ENCODE measurements at places on chromosomes 3 and 15.

- DNase-seq, result no peak
These were observed 14.2 kb downstream of the ARHGAP31 start for GRCh38 chr3:119308355-119308754.

DNA sequence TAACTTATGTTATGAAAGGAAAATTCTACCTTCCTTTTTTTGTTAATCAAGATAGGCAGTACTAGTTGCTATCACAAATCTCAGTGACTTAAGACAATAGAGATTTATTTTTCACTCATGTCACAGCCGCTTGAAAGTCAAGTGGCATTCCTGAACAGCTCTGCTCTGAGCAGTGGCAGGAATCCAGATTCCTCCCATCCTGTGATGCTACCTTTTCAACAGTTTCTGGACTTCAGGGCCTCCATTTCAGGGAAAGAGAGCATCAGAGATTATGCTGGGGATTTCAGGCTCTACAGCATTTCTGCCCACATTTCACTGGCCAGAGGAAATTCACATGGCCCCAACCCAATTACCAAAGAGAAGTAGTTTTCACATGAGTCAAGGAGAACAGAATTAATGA is 83.4 kb downstream of the IL1RAP start:
- no peak for DNase-seq

GRCh38 chr3:189304465-189305351 is 132.9 kb downstream of the TPRG1 start:
- DNase-seq, result peak; percentile 100

DNA sequence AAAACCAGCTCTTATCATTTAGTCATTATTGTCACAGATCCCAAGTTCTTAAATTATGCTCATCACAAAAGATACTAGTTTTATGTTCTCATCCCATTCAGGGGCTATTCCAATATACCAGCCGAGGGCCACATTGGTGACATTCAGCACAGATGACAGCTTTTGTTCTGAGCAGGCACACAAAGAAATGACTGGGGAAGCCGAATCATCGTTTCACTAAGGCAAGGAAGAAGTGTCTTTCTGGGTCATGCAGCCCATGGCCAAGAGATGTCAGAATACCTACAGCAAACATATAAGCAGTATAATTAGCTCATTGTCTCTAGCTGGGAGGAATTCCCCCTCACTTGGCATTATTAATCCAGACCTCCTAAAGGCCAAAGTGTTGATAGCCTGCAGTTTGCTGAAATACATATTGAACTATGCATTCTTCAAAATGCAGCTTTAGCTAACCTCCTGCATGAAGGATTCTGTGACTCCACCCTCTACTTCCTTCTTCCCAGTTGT is 100.2 kb downstream of the CNTN4 start:
- no peak for DNase-seq

- no peak for DNase-seq
These were observed 680.6 kb downstream of the EPHA3 start for GRCh38 chr3:89787979-89788378.

DNA sequence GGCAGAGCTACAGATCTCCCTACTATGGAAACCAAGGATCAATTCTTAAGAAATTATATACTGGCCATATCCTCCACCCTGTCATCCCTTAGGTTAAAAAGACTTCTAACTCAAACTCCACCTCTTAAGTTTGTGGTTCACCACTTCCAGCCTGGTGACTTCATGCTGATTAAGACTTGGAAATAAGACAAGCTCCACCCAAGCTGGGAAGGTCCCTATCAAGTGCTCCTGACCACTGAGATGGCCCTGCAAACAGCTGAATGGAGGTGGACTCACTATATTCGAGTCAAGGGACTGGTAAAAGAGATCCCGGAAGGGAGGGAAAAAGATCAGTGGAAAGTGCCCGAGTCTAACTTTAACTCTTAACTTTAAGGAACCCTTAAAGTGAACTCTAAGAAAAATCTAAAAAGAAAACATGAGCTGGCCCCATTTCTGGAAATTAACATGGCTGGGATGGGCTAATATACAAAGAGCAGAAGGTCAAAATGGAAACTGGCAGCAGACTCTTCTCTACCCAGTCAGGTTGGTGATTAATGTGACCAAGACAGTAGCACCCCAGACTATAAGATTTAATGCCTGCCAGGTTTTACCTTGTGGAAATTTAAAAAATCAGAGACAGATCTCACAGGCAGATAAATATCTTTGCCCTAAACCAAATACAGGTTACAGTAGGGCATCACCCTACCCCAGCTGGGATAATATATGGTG is 43.9 kb downstream of the PPCDC start:
- DNase-seq, result no peak

DNA sequence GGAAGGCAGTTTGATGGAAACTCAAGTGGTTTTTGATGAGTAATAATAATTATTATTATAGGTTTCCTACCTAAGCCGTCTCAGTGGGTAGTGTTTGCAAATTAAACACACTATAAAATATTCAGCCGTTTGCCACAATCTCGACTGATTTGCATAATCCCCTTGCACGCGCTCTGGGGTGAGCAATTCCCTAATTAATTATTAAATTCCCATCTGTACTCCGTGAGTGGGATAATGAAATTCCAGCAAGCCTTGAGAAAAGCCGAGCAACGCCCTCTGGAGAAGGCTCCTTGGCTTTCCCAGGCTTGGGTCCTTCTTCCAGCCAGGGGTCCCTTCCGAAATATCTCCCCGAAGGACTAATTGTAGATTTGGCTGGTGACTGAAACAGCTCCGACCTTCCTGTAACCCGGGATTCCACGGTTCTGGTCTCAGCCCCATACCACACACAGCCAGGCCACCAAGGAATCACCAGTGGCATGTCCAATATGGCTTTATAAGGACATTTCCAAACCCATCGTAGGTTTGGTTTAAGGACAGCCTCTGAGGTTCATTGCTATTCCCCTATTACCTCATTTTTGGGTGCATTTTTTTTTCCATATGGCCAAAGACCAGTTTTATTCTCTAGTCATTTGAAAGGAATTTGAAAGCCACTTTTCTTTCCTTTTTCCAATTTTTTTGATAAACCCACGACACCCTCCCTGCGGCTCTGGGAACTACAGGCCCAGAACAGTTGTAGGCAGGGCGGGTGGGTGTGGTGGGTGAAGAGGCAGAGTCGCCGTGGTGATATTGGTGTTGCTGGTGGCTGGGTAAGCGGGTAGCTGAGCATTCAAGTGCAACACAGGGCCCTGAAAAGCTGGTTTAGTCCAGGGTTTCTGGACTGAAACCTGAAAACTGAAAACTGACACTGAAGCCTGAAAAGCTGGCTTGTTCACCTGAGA is 33.2 kb upstream of the RGMA start:
- no peak for DNase-seq

DNA sequence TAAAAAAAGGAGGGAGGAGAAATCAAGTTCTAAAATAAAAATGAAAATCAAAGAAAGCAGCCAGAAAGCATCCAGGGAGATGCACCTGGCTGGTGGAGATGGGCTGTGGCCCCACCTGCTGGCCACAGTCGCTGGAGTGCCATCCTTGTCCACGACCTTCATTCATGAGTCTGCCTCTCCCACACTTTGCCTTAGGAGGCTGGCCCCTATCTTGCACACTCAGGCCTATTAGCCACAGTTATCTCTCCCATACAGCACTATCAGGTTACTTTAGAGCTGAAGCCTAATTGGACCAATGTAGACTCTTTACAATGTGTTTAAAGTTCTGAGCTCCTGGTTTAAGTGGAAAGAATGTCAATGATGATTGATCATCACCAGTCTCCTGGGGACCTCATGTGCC is 392.0 kb upstream of the RORA start:
- peak; percentile 21 for DNase-seq

DNA sequence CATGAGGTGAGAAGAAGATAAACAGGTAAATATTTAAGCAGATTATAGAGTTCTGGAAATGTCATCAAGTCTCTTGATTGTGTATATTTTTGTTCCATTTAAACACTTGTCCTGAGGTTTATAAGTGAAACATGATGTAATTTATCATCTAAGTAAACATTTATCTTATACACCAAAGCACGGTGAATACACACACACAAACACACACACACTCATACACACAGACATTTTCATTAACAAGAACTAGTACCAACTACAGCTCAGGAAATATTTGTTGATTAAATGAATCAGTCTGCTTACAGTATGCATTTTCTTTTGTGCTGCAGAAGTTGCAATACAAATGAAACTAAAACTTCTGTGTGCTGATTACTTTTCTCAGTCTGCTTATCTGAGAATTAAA is 357.3 kb downstream of the ZBTB20 start:
- no peak for DNase-seq

DNA sequence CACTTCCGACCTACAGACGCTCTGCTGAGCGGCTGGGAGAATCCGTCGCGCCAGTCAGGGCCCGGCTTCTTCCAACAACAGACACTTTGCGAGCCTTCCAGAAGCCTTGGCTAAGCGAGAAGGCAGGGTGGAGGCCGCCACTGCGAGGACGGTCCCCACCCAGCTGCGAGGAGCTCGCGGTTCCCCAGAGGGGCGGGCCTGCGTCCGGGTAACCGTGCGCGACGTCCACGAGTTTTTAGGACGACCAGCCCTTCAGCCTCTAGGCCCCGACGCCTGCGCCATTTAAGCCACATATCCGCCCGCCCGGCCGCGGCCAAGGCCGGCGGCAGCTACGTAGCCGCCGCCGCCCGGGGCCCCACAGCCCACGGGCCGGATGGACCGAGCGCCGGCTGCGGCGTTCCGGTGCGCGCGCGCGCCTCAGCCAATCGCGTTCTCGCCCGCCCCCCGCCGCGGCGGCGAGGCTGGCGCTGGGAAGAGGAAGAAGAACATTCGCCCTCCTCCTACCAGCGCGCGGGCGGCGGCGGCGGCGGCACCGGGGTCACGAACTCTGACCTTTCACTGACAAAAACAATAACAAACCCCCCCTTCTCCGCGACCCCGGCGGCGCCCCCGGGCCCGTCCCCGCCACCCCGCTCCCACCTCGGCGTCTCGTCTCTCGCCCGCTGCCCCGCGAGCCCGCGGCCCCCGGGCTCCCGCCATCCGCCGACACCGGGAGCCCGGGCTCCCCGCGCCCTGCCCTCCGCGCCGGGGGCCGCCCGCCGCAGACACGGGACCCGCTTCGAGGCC is at the start of gene NR2C2:
TSS of gene NR2C2 (plus strand) at position 484 of the 786 bp plus-strand sequence. CDS start 56,332 bp downstream, outside the sequence.
- DNase-seq, result peak; percentile 92

DNA sequence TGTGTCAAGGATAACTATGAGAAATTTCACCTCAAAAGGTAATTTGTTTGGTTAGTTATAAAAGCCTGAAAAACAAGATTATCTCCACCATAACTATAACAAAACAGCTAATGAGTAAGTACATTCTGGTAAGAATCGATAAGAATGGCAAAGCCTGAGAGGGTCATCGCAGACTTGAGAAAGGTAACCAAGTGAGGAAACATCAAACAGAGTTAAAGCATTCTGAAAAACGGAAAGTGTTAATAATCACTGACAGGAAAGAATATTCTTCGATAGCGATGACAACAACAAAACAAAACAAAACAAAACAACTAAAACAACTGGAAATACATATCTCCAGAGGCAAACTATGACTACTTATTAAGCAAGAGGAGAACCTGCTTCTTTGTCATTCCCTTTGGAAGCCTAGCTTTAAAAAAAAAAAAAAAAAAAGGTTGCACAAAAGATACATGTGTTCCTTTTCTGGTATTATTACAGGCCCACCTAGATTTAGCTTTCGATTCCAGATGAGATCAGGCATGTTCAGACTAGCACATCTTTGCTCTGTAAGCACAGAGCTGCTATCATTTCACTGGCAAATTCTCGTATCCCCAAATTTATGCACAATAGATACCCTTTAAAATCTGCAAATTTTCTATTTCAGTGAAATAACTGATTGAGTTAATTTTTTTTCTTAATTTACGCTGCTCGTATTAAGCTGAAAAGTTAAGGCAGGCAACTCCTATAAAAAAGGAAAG is 155.6 kb downstream of the TIGIT start:
- DNase-seq, result no peak

DNA sequence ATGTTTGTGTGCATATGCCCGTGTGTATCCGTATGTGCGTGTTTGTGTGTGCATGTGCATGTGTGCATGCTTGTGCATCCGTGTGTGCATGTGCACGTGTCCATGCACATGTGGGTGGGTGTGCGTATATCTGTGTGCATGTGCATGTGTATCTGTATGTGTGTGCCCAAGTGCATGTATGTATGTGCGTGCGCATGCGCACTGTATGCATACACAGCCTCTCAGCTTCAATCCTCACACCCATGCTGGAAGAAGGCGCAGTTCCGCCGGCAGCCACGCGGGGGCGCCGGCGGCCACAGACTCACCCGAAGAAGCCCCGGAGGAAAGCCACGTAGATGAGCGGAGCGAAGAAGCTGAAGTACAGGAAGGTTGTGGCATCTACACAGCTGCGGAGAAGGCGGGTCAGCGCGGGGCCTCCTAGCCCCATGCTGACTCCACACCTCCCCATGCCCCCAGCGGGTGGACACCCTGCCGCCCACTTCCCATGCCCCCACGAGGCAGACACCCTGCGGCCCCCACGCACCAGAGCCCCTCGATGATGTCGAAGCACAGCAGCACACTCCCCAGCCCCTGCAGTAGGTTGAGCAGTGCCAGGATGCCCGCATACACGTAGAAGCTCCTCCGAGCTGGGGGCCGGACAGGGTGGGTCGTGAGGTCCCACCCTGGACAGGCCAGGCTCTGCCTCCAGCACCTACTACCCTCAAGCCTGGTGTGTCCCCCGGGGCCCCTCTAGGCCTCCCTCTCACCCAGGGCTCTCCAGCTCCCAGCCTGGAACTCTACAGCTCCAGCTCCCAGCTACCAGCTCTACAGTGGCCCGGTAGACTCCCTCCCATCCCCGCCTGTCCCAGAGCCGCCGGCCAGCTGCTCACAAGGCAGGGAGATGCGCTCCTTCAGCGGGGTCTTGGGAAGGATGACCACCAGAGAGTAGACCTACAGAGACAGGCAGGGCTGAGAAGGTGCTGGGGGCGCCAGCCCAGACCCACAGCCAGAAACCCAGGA is 15.4 kb downstream of the TPRA1 start:
- DNase-seq, result peak; percentile 95

DNA sequence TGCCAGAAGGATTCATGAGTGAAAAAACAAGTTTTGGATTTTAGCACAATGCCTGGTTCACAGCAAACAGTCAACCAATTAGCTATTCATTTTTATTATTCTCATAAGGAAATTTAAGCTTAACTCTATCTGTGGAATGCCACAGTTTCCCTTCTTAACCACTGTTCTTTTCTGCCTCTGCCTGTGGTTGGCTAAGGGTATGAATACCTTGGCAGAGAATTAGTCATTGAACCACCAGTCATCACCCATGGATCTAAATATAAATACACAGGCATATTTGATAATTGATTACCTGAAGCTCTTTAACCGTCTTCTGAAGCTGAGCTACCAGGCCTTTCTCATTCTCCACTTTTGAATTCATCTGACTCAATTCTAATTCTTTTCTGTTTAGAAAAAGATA is 79.9 kb downstream of the MYH15 start:
- DNase-seq, result no peak

DNA sequence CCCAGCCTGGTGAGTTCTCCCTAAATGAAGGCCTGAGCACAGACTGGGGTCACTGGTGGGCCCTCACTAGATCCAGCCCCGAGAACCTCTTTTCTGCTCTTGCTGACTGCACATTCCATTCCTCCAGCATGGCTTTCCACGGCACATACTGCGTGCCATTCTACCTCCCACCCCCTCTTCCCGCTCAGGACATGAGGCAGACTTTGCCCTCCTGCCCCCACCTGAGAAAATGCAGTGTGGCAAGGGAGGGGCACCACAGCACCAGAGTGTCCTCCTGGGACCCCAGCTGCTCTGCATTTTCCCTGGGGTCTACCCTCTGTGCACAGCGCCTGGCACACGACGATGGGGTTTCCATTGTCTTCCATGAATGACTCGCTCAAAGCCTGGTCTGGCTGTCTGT is 6.1 kb upstream of the SLCO2A1 start:
- no peak for DNase-seq

- no peak for DNase-seq
These were observed 312.5 kb downstream of the SHQ1 start for GRCh38 chr3:72535772-72536171.

Measured in T47D (cell line).